ENCODE measurements at places on chromosomes 11 and 22.

GRCh38 chr11:74069146-74070046 lies 60.5 kb upstream of the UCP3 start:
- DNase-seq: no peak

DNA sequence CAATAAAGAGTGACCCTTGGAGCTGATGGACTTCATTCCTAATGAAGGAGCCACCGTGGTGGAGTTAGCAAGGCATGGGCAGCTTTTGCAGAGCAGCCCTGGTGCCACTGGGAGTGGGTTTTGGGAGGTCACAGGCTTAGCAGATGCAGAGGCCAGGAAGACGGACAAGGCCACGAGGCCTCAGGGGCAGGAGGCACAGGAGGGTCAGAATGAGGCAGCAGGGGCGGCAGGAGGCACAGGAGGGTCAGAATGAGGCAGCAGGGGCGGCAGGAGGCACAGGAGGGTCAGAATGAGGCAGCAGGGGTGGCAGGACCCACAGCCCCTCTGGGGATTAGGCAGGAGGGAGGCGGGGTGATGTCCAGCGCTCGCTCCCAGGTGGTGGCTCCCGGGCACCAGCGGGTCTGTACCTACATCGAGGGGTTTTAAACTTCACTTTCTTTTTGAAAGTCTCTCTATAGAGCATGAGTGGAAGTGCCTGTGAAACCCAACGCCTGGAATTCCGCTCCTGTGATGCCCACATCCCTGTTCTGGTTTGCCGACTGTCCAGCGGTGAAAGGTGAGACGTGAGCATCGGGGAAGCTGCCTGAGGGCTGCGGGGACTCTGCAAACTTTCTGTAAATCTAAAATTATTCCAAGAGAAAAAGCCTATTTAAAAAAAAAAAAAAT lies 521.6 kb downstream of the BRD1 start:
- no peak for DNase-seq

DNA sequence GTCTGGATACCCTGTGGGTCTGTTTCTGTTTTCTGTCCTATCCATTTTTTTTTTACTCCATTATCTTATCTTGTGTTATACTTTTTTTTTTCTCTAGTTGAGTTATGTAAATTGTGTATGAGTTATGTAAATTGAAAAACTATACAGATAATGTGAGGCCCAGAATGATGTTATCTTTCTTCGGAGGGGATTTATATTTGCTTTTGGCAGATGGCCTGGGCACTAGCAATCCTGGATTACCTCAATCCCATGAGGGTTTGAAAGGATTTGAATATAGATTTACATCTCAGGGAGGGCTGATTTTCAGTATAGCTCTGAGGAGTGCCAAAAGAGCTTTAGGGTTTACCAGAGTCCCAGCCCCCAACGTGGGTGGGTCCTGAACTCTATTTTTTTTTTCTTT lies 71.0 kb downstream of the CSTPP1 start:
- no peak for DNase-seq

DNA sequence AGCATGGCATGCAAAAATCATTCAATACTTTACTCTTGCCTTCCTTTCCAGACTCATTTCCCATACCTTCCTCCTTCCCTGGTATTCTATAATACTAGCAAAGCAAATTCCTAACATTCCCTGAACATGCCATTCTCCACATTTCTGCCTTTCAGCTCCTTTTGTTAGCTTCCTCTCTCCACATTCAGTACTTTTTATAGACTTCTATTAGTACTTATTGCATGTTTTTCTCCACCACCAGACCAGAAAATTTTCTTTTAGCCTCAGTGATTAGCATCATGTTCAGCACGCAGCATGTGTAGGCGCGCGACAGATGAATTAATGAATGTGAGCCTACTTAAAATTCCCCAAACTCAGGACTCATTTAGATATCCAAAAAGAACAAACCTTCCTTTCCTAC lies 935.3 kb downstream of the DLG2 start:
- no peak for DNase-seq

- DNase-seq: no peak
Measured at GRCh38 chr11:100636536-100636935, 50.6 kb upstream of the ARHGAP42 start.

DNA sequence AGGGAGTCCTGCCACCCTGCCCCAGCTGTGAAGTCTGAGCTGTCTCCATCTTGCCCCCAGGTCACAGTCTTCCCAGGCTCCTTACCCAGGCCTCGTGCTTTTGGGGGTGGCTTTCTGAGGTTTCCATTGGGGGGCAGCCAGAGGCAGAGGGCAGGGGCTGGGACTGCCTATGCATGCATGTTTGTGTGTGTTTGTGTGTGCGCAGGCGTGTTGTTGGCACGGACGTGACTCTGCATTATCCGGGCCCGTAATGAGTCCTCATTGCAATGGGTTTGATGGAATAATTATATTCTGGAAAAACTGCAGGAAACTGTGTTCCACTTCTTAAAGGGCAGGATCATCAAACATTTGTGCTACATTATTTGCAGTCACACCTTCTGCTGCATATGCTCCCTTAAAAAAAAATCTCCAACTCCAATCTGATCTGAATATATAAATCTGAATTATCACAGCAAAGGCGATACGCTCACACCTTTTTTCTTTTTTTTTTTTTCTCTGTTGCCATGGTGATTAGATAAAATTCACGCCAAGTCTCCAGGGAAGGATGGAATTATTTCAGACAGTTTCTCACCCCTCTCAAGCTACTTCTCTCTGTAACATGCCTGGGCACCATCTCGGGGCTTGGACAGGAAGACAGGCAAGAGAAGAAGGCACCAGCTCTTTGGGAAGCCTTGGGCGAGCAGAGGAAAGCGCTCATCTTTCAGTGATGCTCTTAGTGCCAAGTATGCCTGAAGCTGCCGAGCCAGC lies 45.9 kb downstream of the DSCAML1 start:
- DNase-seq: no peak

- DNase-seq: no peak
Measured at GRCh38 chr11:121582296-121582695, 129.5 kb upstream of the SORL1-AS1 start.

DNA sequence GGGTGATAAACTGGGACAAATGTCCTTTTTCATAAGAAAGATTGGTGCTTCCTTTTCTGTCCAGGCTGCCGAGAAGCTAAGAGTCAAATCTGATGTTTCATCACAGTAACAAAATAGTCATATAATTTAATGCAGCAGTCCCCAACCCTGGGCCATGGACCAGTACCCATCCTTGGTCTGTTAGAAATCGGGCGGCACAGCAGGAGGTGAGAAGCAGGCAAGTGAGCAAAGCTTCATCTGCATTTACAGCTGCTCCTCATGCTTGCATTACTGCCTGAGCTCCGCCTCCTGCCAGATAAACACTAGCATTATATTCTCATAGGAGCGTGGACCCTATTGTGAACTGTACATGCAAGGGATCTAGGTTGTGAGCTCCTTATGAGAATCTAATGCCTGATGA lies 26.2 kb downstream of the PRR14L start:
- DNase-seq: no peak

- no peak for DNase-seq
Measured at GRCh38 chr11:82867495-82868082, 32.6 kb downstream of the PRCP start.

DNA sequence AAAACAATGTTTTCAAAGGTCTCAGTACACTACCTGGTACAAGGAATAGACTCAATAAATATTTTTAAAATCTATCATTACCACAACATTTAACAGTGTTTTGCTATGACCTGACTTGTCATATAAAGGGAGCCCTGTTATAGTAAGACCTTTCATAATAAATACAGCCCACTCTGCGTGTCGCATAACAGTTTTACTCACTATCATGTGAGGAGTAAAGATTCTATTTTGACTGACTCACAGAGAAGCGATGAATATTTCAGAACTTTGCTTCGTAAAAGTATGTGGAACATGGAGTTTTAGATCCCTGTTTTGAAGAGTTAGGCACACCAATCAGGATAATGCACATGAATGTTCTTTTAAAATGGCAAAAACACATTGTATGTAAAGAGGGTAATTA lies 531.2 kb downstream of the KCNA4 start:
- no peak for DNase-seq

GRCh38 chr11:114236829-114237228 lies 59.4 kb upstream of the NNMT start:
- no peak for DNase-seq

GRCh38 chr22:28442711-28443525 lies 236.7 kb downstream of the TTC28 start:
- DNase-seq: no peak

DNA sequence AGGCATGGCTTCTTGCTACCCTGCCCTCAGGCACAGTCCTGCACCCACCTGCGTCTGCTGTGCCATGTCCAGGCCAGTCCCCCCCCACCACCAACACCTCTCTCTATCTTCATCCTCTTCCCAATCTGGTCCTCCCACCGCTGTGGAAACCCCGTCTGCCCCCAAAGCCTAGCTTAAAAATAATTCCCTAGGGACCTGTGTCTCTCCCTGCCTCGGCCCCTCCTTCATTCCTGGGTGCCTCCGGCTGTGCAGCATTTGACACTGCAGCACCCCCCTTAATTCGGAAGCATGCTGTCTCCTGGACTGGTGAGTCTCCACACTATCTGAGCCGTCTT lies 2.5 kb upstream of the ASCL2 start:
- DNase-seq: no peak

GRCh38 chr22:27833803-27834202 lies 32.2 kb upstream of the MN1 start:
- DNase-seq: no peak

GRCh38 chr11:69058511-69059270 lies 10.0 kb downstream of the TPCN2 start:
- DNase-seq: no peak

GRCh38 chr11:11020747-11021149 lies 162.9 kb upstream of the ZBED5 start:
- no peak for DNase-seq

- no peak for DNase-seq
Measured at GRCh38 chr11:79040348-79040747, 400.5 kb downstream of the TENM4 start.

- no peak for DNase-seq
Measured at GRCh38 chr11:107998761-107999160, 9.9 kb upstream of the CUL5 start.

DNA sequence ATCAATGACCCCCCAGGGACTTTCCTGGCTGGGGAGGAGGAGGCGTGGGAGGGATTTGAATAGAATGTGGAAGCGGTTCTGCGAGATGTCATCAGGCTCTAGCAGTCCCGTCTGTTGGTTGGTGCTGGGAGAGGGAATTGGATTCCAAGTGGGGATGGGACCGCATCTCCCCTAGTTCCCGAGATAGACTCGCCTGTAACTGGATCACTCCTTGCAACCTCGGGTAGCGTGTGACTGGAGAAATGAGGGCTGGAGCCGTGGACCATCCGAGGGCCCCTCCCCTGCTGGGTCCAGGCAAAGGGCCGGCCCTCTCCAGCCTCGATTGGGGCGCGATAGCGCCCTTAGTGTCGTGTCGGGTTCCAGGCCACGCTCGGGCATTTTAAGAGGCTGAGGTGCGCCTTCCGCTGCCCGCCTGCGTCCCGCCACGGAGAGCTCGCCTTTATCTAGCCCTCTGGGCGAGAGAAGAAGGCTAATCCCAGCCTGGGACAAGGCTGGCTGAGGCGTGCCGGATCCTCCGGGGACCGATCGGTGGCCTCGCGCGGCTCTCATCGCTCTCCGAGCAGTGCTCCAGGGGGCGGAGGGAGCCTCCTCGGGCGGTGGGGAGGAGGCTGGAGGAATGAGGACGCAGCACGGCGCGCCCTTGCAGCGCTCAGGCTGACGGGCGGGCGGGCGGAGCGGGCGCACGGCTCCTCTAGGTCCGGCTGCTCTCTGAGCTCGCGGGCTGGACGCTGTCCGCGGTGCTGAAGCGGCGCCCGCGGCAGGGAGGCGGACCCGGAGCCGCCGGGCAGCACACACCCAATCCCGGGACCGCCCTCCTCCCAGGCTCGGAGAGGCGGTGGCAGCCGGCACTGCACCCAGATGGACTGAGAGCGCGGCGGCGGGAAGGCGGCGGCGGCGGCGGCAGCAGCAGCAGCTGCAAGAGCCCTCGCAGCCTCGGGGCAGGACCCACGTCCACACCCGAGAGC lies 107.8 kb downstream of the OSBP2 start:
- DNase-seq: peak; percentile 37

GRCh38 chr11:88402192-88402715 lies 64.7 kb upstream of the CTSC start:
- no peak for DNase-seq

DNA sequence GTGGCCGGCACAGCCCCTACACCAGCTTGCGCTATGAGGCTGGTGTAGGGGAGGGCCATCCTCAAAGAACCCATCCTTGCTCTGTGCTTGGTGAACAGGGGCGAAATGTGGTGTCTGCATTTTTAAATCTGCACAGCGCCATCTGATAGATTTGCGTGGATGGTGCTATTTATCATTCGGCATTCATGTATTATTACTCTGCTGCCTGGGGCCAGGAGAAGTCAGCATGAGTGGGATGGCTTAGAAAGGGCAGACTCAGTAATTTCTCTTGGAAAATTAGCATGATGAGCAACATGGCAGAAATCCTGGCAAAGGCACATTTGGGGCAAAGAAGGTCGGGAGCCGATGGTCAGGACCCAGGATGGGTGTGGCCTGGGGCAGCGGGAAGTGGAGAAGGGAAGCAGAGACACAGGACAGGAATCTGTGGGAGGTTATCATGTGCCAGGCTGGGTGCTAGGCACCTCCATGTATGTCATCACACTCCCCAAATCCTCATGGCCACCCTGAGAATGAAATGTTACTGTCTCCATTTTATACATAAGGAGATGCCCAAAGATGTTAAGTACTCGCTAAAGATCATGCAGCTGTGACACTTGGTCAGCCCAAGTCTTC lies 149.0 kb downstream of the CEP164 start:
- DNase-seq: no peak

- no peak for DNase-seq
Measured at GRCh38 chr11:23318670-23319069, 458.4 kb upstream of the CCDC179 start.

DNA sequence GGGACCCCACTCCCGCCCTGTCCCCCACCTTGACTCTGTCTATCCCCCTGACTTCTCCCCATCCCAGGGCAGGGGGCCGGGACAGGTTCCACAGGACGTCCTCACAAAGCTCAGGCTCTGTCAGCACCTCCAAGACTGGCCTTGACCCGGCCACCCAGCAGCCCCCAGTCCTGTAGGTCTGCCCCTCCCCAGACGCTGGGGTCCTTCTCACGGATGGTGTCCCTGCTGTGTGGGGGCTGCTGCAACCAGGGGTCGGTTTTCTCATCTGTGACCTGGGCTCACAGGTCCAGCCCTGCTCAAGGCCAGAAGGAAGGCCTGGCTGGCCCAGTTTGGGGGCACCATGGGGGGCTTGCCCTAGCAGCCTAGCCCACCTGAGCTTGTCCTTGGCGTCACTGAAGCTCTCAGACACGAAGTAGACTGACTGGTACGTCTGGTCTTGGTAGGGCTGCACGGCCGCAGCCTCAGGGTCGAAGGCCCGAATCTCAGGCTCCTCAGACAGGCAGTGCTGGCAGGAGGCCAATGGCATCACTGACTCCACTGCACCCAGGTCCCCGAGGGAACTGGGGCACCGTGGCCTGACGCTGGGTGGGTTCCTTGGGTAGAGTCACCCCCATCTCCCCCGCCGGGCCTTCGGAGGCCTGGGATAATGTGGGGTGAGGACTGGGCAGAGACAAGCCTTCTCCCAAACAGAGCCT lies 4.0 kb upstream of the INS start:
- DNase-seq: no peak

- no peak for DNase-seq
Measured at GRCh38 chr11:48111891-48112290, 104.7 kb upstream of the OR4B1 start.

Data from cortex of kidney (tissue), 1 donor.